ENCODE measurements at places on chromosomes 1 and 21.

GRCh38 chr1:43968348-43968948 is 1.4 kb upstream of the DPH2 start:
- DNase-seq: peak; percentile 46

- DNase-seq: peak; percentile 1
Observed at GRCh38 chr1:172229942-172230341, 190.5 kb upstream of the C1orf105 start.

- DNase-seq: no peak
Observed at GRCh38 chr21:26119906-26120305, 50.7 kb downstream of the APP start.

GRCh38 chr21:16879479-16879878 is 633.4 kb upstream of the CXADR start:
- no peak for DNase-seq

DNA sequence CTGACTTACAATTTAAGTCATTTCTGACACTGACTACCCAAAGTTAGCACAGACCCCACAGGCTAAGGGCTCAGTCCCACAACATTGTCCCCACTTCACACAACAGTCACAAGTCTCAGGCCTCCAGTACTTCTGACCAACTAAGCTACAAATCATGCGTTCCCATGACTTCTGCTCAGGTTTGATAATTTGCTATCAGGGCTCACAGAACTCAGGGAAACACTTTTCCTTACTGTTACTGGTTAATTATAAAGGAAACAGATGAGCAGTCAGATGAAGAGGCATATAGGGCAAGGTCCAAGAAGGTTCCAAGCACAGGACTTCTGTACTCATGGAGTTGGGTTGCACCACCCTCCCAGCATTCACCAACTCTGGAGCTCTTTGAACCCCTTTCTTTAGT is 151.2 kb upstream of the TNR start:
- no peak for DNase-seq

DNA sequence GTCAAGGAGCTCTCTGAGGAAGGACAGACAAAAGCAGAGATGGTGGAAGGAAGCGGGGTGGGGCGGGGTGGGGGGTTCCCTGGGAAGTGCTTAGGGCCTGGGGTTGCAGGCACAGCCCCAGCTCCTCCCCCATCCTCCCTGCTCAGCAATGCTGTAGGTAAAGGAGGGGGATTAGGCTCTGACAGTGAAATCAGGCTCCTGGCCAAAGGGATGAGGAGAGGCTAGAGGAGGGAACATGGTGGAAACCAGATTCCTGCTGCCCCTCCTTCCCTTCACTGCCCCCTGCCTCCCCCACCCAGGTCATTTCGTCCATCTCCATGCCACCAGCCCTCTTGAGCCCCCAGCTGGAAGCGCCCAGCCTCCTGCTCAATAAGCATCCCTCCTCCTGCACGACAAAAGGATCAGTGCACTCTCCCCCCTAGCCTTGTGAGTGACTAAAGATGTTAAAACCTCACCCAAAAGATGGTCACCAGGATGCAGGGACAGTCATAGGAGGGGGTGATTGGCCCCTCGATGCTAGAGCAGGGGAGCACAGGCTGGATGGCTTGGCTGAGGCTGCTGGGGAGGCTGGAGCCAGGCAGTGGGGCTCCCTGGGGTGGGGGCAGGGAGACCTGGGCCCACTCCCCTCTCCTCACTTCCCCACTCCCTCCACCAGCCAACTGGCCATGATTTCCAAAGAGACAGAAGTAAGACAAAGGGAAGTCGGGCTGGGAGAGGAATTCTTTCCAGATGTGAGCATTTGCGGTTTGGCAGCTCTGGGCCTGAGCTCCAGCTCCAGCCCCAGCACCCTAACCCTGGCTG is 2.2 kb upstream of the CRABP2 start:
- peak; percentile 50 for DNase-seq

DNA sequence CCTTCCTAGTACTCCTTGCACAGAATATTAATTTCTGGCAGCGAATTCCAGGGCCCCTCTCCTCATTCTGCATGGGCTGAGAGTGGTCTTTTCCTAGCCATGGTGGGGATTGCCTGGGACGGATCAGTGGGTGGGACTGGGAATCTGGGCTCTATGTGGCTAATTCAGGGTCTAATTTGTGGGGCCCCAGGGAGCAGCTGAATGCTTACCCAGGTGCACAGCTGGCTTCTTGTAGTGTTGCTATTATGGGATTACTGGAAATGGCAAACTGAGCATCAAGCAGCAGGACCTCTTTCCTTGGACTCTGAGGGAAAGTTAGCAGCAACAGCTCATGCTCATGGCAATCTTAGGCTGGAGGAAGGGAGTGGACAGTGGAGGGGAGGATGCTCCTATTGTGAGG is 187.1 kb upstream of the CACNA1E start:
- no peak for DNase-seq

DNA sequence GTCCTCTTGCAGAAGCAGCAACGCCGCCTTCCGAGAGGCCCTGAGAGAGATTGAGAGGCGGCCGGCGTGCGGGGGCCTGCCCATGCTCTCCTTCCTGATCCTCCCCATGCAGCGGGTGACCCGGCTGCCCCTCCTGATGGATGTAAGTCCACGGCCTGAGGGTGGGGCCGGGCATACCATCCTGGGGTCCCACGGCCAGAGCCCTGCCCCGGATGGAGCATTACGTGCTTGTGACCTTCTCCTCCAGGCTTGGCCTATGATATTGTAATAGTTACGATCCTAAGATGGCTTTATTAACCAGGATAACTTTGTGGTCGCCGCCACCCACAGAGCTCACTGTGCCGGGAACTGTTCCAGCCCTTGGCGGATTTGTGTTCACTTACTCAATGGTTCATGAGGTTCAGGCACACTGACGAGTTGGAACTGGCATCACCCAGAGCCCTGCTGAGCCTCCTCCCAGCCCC is 18.9 kb downstream of the ARHGEF16 start:
- DNase-seq: peak; percentile 95

GRCh38 chr1:230827081-230827681 is 41.1 kb downstream of the C1orf198 start:
- peak; percentile 39 for DNase-seq

DNA sequence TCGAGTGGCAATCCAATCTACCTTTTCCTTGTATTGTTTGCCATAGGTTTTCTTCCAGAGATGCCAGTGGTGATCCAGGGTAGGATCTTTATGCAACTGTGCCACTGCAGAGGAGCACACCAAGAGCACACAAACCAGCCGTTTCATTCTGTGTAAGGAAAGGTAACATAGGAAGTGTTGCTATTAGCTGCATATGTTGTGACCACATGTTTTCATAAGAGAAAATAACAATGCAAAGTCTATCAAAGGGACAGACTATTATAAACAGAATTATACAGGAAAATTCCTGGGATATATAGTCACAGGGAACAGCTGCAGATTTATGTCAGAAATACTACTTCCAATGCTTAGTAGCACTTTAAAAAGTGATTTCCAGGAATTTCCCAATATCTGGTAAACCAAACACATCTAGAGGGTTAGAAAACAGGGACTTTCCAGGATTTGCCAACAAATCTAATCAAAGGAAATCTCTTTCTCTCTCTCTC is 919 bp downstream of the CTSS start:
- peak; percentile 72 for DNase-seq

DNA sequence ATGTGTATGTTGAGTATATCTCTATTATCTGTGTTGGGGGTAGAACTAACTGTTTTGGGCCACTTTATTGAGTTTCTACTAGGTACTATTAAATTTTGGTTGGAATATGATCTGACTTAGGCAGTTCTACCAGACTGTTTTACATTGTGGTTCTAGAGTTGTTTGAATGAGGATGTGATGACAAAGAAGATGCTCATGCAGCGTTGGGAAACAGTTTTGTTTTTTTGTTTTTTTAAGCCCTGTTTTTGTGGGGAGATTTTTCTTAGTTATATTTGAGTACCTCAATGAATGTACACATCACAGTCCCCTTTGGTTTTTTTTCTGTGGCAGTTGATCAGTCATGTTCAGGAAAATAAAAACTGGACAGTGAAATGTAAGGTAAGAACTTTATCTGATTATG is 40.1 kb downstream of the TMED5 start:
- peak; percentile 22 for DNase-seq

GRCh38 chr1:66676613-66677298 is 75.5 kb upstream of the DYNLT5 start:
- DNase-seq: peak; percentile 83

- peak; percentile 79 for DNase-seq
Observed at GRCh38 chr1:183180634-183181056, 5.4 kb upstream of the LAMC2 start.
